ENCODE measurements at places on chromosomes 7 and 10. TPM values are rescaled to one million over a fixed set of nuclear protein-coding genes. Genes with fewer than 3 reads are reported as not detected.

Gene DRGX
- total RNA-seq: not detected

DNA sequence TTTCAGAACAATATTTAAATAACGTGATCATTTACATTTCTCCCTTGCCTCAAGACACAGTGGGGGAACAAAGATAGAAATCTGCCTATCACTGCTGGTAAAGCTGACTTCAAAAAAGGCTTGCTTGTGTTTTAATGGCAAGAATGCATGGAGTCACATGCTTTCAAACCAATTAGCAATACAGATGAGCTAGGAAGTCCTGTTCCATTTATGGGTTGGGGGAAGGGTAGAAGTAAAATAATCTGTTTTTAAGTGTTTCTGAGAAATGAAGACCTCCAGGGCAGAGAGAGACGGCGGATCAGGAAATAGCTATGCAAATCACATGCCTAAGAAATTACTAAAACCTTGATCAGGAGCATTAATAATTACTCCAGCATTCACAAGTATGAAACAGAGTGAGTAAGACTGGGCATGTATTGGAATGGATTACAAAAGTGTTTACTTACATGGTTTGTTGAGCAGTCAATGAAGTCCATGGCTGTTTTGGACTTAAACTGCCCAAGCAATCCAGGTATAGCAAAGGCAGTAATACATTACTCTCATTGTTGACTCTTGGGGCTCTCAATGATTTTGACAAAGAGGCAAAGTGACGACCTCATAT is 142.0 kb downstream of the ARID5B start:
- DNase-seq: no peak
- H3K4me3 ChIP-seq: no peak overlapping the region
- H3K27me3 ChIP-seq: no peaks in the 10 kb centered on the region
- no peak overlapping the region for H3K27ac ChIP-seq

Gene PIK3CG
- 28.4 TPM for total RNA-seq

DNA sequence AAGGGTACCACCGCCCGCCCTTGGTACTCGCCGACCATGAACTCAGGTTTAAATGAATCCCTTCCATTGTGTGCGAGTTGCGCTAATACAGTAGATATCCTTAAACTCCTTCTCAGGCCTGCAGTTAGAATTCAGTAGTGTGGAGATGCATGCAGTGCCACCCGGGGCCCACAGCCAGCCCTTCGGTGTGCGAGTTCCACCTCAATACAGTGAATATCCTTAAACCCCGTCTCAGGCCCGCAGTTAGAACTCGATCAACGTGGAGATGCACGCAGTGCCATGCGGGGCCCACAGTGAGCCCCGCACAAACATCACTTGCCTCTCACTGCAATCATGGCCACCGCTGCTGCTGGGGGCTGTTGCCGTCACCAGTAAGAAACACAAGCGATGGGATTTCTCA is 261.9 kb downstream of the MAD1L1 start:
- peaks cover under 1% of the 10 kb centered on the region for H3K27me3 ChIP-seq
- peaks cover 5% of the 10 kb centered on the region for H3K36me3 ChIP-seq
- H3K4me3 ChIP-seq: no peak overlapping the region
- peaks cover 14% of the 10 kb centered on the region for H3K4me1 ChIP-seq
- no peak overlapping the region for H3K27ac ChIP-seq

DNA sequence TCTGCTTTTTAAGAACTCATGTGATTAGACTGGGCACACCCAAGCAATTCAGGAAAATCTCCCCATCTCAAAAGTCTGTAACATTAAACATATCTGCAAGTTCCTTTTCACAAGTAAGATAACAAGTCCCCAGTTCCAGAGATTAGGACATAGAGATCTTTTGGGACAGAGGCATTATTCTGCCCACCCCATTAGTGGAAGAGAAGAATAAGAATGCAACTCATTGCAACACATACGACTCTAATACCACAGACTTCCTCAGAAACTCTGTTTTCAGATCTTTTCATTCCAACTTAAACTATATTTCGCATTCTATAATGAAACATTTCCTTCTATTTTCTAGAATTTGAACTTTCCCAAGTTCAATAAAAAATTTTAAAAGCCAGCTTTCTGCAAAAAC is 137.7 kb downstream of the SEMA3C start:
- H3K36me3 ChIP-seq: no peaks in the 10 kb centered on the region
- no peaks in the 10 kb centered on the region for H3K27me3 ChIP-seq
- no peak overlapping the region for H3K27ac ChIP-seq
- no peak overlapping the region for H3K4me3 ChIP-seq

DNA sequence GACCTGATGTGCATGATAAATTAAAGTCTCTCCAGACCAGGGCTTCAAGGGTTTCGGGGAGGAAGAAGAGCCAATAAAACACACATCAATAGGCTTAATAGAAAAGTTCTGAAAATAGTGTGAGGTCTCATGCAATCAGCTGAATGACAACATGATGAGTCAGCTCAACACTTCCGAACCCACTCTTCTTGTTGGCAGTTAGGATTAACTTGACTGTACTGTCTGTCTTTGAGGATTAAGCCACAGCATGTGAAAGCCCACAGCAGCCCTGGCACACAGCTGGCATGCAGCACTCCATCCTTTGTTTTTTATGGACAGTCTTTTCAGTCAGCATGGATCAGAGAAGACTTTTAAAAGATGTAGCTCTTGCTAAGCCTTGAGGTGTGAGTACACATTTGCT is 526.9 kb upstream of the VSTM2A start:
- no peaks in the 10 kb centered on the region for H3K27me3 ChIP-seq
- no peaks in the 10 kb centered on the region for H3K4me1 ChIP-seq
- no peak for DNase-seq

DNA sequence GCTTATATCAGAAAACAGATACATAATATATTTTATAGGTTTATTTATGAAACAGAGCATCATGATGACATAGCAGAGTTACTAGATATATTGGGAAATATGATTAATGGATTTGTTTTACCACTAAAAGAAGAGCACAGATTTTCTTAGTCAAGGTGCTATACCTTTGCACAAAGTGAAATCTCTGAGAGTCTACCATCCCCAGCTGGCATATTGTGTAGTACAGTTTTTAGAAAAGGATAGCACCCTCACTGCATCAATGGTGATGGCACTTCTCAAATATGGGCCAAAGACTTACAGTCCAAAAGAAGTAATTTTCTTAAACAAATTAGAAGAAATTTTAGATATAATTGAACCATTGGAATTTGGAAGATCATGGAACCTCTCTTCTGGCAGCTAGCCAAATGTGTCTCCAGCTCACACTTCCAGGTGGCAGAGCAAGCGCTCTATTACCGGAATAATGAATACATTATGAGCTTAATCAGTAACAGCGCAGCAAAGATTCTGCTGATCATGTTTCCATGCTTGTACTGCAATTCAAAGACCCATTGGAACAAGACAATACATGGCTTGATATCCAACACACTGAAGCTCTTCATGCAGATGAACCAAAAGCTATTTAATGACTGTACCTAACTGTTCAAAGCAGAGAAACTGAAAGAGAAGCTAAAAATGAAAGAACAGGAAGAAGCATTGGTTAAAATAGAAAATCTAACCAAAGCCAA is 21.9 kb upstream of the CREB3L2 start:
- H3K4me1 ChIP-seq: no peaks in the 10 kb centered on the region
- H3K4me3 ChIP-seq: no peak overlapping the region
- no peak for DNase-seq

DNA sequence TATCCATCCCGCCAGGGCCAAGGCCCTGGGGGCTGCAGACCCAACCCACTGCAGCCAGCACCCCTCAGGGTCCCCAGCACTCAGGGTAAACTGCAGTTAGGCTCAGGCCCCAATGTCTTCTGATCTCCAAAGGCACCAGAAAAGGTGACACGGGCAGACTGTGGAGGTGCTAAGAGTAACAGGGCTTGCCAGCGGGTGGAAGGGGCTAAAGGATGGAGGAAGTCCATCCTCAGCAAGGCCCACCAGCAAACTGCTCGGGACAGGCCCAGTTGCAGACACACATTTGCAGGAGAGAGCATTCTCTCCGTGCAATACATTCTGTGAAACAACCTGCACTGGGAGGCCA is 95.6 kb upstream of the DDC start:
- peak overlapping the region; percentile 41 for H3K4me3 ChIP-seq
- DNase-seq: no peak

GRCh38 chr7:15554081-15554480 is 7.7 kb downstream of the AGMO start:
- no peak for DNase-seq
- no peaks in the 10 kb centered on the region for H3K27me3 ChIP-seq
- H3K36me3 ChIP-seq: no peaks in the 10 kb centered on the region
- H3K27ac ChIP-seq: no peak overlapping the region

- H3K27me3 ChIP-seq: no peaks in the 10 kb centered on the region
- H3K36me3 ChIP-seq: no peaks in the 10 kb centered on the region
- no peaks in the 10 kb centered on the region for H3K4me1 ChIP-seq
- no peak for DNase-seq
Measured at GRCh38 chr7:42573881-42574672, 337.1 kb upstream of the GLI3 start.

GRCh38 chr7:47066976-47067614 is 514.8 kb downstream of the TNS3 start:
- H3K36me3 ChIP-seq: no peaks in the 10 kb centered on the region
- H3K27ac ChIP-seq: no peak overlapping the region
- H3K4me3 ChIP-seq: no peak overlapping the region
- no peaks in the 10 kb centered on the region for H3K4me1 ChIP-seq

DNA sequence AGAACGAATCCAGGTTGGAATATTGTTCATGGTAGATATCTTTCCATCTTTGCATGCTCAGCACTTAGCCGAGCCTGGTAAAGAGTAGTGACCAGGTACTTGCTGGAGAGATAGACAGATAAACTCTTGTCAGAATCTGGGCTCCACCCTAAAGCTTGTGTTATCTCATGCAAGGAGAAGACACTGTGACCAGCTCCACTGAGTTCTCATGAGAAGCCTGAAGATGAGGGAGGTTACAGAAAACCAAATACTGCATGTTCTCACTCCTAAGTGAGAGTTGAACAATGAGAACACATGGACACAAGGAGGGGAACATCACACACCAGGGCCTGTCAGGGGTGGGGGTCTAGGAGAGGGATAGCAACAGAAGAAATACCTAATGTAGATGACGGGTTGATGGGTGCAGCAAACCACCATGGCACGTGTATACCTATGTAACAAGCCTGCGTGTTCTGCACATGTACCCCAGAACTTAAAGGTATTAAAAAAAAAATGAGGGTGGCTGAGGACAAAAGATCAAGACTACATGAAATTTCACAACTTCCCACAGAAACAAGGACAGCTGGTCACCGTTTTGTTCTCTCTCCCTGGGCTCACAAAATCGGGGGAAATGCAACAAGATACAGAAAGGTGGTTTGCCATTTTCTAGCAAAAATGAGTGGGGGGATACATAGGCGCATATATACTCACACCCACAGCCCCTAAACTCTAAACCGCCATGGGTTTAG is 17.4 kb downstream of the DLG5 start:
- H3K36me3 ChIP-seq: no peaks in the 10 kb centered on the region
- no peak for DNase-seq
- H3K4me3 ChIP-seq: no peak overlapping the region
- no peaks in the 10 kb centered on the region for H3K4me1 ChIP-seq
- H3K27ac ChIP-seq: no peak overlapping the region

- H3K27ac ChIP-seq: no peak overlapping the region
- H3K4me1 ChIP-seq: no peaks in the 10 kb centered on the region
- H3K36me3 ChIP-seq: peaks cover 4% of the 10 kb centered on the region
- H3K27me3 ChIP-seq: no peaks in the 10 kb centered on the region
Measured at GRCh38 chr10:112593023-112593422, 146.0 kb downstream of the VTI1A start.

Gene KCP
- total RNA-seq: 0.92 TPM

DNA sequence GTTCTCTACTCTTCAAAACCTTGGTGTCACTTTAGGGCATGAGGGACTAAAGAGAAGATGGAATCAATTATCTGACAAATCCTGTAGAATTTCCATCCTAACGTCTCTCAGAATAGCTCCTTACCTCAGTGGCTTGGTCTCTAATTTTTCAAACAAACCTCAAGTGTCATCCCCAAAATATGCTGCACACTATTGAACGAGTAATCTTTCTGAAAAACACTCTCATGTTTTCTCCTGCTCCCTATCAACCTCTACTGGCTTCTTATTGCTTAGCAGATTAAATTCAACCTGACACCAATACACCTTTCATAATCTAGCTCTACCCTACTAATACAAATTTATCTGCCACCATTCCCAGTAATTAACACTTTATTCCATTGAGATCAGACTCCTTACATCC is 8.5 kb downstream of the CNOT4 start:
- peaks cover 2% of the 10 kb centered on the region for H3K4me1 ChIP-seq
- H3K27ac ChIP-seq: no peak overlapping the region
- H3K4me3 ChIP-seq: no peak overlapping the region
- H3K36me3 ChIP-seq: no peaks in the 10 kb centered on the region

Gene ZNF727
- total RNA-seq: 0.28 TPM

Measured in T-cell (primary cell).